ENCODE measurements at places on chromosomes 1 and 21.

DNA sequence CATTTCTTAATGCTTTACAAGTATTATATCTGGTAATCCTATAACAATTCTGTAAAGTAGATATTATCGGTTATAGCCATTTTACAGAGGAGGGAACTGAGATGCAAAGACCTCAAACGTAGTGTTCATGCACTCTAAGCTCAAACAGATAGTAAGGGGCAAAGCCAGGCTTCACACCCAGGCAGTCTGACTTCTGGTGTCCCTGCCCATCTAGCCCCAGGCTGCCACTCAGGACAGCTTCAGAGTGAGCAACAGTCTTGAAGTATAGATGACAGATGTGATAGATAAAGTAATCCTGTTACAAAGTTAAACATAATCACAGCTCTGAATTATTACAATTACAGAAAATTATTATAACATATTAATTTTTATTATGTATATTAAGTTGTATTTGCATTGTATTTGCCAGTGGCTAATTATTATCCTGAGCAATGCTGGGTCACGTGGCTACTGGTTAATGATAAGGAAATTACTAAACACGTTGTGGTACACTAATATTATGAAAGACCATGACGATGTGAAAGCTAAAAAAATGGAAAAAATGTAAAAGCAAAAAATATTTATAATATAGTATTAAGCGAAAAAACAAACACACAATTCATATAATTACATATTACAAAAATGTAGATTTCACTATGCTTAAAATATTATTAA lies 6.1 kb upstream of the TRAF3IP3 start:
- no peak for DNase-seq

DNA sequence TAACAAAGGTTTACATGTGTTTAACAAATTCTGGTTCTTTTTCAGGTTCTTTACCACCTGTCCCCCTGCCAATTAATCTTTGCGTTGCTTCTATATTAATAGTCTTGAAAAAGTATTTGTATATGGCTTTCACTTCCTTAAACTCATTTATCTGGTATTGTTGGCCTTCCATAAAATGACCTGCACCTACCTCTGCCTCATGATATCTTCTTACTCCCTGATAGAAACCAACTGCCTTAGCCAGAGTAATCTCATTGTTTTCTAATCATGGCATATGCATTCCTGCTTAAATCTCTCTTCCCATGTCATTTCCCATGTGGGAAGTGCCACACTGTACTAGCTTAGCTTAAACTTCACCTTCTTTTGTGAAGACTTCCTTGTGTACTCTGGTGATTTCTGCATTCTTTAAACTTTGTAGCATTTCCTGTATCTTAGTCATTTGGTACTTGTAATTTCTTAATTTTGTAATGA lies 8.7 kb downstream of the SMG7 start:
- no peak for DNase-seq

- DNase-seq = no peak
These were observed 811 bp downstream of the EXO1 start for GRCh38 chr1:241848686-241849344.

- peak; percentile 56 for DNase-seq
These were observed 52.3 kb downstream of the BCAR3 start for GRCh38 chr1:93629101-93630059.

GRCh38 chr1:210129759-210130158 lies 102.8 kb upstream of the SERTAD4 start:
- no peak for DNase-seq

DNA sequence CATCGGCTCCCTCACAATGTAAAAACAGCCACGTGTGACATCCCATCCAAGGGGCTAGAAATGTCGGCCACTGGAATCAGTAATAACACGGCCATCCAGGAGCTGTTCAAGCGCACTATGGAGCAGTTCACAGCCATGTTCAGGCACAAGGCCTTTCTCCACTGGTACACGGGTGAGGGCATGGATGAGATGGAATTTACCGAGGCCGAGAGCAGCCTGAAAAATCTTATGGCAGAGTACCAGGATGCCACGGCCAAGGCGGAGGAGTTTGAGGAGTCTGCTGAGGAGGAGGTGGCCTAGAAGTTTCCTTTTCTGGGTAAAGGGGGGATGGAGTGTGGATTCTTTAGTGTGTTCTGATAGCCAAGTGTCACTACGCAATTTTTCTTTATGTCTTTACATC lies 61.1 kb upstream of the MAP1LC3C start:
- DNase-seq = no peak

- DNase-seq = no peak
These were observed 5.3 kb downstream of the FTCD start for GRCh38 chr21:46150073-46150472.

- DNase-seq = no peak
These were observed 167.9 kb downstream of the KIF26B start for GRCh38 chr1:245322673-245323072.

GRCh38 chr1:105317976-105318375 lies 1568.3 kb downstream of the AMY1C start:
- no peak for DNase-seq

DNA sequence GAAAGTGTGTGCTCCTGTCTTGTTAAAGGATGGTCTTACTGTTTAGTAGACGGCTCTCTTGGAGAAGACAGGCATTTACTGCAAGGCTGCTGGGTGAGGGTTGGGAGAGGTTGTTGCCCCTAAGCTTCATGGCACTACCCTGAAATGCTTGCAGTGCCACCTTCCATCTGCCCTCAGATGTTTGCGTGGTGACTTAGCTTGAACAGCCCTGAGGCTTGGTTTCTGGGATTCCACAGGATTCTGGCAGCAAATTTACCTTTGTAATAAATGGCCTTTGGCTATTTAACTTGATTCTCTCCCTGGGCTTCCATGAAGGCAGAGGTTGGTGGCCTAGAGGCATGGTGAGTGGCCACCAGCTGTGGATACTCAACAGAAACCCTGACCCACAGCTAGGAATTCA lies 11.6 kb downstream of the MTARC1 start:
- DNase-seq = no peak

DNA sequence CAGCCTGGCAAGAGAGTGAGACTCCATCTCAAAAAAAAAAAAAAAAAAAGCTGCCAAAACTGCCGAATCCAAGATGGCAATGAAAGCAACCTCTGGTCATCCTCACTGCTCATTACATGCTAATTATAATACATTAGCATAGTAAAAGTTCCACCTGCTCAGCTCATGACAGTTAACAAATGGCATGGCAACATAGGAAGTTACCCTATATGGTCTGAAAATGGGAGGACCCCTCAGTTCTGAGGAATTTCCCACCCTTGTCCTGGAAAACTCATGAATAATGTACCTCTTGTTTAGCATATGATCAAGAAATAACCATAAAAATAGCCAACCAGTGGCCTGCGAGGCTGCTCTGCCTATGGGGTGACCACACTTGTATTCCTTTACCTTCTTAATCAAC lies 93.1 kb upstream of the PGBD5 start:
- DNase-seq = no peak

GRCh38 chr21:35281956-35282355 lies 232.9 kb upstream of the RUNX1 start:
- DNase-seq = no peak

- no peak for DNase-seq
These were observed 7.3 kb downstream of the SLC45A3 start for GRCh38 chr1:205672970-205673369.

- peak; percentile 83 for DNase-seq
These were observed 819 bp upstream of the GPR3 start for GRCh38 chr1:27391511-27392095.

GRCh38 chr1:86848654-86849053 lies 65.3 kb downstream of the SELENOF start:
- DNase-seq = no peak

GRCh38 chr1:198876371-198876871 lies 237.6 kb downstream of the PTPRC start:
- no peak for DNase-seq

GRCh38 chr1:206004826-206005225 lies 1.6 kb upstream of the RAB7B start:
- DNase-seq = no peak

GRCh38 chr1:15620155-15620545 lies 2.9 kb downstream of the DDI2 start:
- DNase-seq = no peak

GRCh38 chr21:38942748-38943211 lies 137.1 kb downstream of the ETS2 start:
- no peak for DNase-seq

DNA sequence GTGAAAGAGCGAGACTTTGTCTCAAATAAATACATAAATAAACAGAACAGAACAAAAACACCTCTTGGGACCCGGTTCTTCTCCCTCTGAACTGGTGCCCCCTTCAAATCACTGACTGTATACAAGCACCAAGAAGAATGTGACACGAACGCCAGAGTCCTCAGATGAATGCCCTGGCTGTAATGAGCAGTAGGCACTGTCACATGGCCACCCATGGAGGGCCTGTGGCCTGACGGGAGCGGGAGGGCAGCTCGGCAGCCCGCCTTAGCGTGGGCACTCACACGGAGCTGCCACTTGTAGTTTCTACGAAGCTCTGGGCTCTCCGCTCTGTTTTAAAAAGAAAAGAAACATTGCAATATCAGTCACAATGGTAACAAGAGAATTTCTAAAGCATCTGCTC lies 146.0 kb downstream of the PEX14 start:
- peak; percentile 42 for DNase-seq

- DNase-seq = no peak
These were observed 83.1 kb downstream of the VWA5B1 start for GRCh38 chr1:20373764-20374163.

GRCh38 chr1:160538985-160539651 lies 16.1 kb upstream of the SLAMF6 start:
- DNase-seq = no peak

DNA sequence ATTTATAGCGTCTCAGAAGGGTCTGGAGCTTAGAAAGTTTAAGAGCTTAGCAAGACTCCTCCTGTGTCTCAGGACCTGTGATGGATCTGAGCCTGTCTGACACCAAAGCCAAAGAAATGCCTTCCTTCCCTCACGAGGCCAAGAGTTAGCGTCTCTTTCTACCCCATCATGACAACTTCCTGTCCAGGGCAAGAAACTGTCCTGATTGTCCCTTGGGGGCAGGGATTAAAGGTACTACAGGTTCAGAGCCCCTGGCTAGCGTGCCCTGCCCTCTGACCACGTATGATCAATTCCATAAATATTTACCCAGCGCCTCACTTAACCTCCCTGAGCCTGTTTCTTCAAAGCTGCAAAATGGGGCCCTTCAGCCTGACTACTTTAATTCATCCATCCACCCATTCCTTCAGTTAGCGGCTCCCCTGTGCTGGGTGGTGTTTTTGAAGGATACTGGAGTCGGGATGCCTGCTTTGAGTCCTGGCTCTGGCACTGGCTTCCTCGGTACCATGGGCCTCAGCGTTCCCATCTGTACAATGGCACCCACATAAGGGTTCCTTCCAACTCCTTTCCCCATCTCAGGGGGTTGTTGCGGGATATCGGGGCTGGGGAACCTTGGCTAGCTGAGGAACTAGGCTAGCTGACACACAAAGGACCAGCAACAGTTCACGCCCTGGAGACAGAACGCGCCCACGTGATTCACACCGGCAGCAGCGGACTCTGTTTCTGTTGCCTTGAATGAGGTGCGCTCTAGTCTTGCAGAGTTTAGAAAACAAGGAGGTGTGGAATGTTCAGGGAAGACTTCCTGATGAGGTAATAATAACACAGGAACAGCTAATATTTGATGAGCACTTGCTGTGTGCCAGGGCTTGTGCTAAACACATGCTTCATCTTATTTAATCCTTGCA lies 23.0 kb upstream of the EPHA2 start:
- DNase-seq = no peak

GRCh38 chr1:119219711-119220110 lies 79.3 kb upstream of the WARS2 start:
- no peak for DNase-seq

DNA sequence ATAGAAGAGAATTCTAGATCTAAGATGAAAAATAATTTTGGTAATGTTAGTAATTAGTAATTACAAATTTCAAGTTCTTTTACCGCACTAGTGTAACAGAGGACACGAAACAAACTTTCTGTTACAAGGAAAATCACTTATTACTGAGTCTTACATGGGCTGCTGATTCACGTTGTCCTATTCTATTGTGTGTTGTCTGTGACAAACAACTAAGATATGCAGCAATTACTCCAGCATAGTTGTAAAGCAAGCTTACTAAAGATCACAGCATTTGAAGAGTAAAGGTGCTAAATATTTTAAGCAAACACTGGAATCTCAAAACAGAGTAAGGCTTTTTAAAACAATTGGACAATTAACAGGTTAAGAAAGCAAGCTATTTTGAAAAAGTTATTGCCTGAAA lies 502.3 kb downstream of the KCNT2 start:
- DNase-seq = no peak

DNA sequence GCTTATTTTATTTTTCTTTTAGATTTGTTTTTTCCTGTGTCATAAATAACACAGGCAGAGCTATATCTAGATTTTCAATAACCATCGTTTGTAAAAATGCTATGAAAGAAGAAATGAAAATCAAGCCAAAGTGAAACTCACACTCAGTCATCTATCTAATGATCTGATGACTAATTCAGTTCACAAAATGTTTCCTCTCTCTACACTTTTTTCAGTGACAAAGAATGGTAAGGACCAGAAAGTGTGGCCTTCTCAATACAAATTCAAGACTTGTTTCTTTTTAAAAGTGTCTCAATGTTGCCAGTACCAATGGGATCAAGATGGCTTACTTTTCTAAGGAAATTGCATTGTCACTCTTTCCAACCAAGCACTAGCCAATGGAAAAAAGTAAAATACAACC lies 282.8 kb upstream of the PKN2 start:
- DNase-seq = no peak

GRCh38 chr1:146010126-146010738 lies 11.3 kb downstream of the HJV start:
- no peak for DNase-seq

GRCh38 chr1:31234870-31235269 lies 4.8 kb downstream of the NKAIN1 start:
- no peak for DNase-seq

GRCh38 chr1:198986442-198986841 lies 347.6 kb downstream of the PTPRC start:
- DNase-seq = no peak

DNA sequence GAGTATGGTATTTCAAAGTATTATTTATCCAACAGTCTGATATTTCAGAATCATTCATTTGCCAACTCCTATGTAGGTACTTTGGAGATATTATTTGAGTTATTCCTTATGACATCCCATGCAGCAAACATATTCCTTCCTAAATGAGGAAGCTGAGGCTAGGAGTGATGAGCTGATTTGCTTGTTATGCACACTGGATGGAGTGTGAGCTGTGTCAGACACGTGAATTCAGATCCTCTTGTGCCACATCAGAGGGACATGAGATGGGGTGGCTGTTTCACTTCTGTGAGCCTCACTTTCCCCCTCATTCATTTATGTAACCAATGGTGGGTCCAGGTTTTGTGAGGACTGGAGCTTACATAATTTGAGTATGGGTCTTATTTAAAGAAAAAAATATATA lies 215.9 kb downstream of the DISC1 start:
- DNase-seq = no peak

DNA sequence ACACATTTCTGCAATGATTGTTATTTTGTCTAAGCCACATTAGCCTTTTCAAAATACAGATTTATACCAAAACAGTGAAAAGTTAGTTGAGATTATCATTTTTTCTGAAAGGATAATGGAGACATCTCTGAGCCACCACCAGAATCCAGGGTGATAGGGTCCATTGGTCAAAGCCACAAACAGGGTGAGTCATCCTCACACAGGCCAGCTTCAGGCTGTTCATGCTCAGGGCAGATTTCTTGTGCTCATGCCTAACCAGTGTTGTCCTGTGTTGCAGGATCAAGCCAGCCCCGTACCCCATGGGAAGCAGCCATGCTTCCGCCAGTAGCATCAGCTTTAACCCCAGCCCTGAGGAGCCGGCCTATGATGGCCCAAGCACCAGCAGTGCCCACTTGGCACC lies 13.4 kb downstream of the ELOA start:
- DNase-seq = no peak

Data from H7 (cell line).